Stimulated activated CD4-positive, alpha-beta T cell treated with anti-CD3 and anti-CD28 coated beads, Interleukin-15, amount 100 ng/mL, for 1 hour (primary cell): ENCODE measurements at places on chromosomes 7 and 10.

DNA sequence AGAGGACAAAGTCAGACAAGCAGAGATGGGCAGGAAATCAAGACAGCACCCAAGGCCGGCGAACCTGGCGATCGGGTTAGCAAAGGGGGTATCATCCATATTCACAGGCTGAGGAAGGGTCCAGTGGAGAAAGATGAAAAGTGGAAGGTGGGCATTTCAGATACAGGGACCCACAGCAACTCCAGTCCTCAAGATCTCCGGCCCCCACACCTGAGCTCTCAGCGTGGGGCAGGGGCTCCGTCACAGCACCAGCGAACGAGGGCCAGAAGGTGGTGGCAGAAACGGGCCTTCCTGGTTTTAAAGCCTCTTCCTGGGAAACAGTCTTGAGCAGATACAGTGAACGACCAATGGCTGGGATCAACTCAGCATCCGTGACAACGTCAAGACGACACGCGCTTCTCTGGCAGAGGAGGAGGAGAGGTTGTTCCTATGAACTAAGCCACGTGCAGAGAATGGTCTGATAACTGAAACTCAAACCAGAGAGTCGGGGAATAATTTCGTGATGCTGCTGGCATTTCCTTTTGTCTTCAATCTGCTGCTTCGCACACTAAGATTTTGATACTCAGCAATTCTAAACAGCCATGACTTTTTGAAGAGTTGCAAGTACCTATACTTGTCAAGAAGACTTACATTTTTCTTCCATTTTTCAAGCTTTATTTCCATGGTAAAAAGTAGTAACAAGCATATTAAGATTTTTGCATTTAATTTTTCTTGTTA, 219.8 kb downstream of the ZMYND11 start:
- DNase-seq = no peak

DNA sequence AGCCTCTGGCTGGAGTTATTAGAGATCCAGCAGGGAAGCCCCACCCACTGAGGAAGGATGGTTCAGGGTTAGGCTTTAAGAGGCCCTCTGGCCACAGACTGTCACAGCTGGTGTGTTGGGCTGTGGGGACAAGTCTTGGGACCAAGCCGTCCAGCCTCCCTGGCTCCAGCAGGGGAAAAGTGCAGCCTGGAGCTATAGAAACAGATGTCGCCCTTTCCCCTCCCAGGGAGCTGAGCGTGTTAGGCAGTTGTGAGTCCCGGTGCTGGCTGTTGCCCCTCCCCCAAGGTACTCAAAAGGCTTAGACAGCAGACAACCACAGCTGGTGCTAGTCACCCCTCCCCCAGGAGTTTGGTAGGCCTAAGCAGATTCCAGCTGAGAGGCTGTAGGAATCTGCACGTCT, 143.4 kb downstream of the TMEM168 start:
- DNase-seq = no peak

DNA sequence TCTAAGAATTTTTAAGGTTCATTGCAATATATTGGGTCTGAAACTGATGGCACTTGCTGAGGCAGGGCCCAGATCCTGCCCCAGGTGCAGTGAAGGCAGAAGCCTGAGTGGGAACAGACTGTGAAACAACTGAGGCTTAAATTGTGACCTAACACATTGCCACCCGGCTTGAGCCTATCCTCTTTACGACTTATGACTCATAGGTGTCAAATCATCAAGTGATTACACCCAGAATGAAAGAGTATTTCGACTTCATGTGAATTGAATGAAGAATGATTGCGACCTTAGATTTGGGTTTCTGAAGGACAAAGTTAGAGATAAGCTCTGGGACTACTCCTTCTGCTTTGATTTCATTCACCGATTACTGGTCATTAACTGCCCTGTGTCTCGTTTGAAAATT, 200.9 kb downstream of the CREB5 start:
- DNase-seq = no peak

- no peak for DNase-seq
Observed at GRCh38 chr10:35882422-35883150, 240.5 kb upstream of the FZD8 start.

GRCh38 chr7:102285540-102286236, 980 bp upstream of the SH2B2 start:
- DNase-seq = no peak

DNA sequence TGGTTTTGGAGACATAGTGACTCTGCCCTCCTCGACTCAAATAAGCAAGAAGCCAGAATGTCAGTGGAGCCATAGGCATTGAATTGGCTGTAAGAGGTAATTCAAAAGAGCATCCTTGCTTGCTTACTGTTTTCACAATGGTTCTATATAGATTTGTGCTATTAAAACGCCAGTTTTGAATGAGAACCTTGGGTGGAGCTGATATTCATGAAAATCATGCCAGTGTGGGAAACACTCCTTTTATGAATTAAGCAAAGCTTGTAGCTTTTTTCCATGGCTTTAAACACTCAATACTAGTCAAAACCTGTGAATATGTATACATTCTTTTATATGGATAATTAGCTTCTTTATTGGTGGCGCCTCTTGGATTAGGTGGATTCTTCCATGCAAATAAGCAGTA, 252.5 kb downstream of the SLC25A13 start:
- DNase-seq = no peak

DNA sequence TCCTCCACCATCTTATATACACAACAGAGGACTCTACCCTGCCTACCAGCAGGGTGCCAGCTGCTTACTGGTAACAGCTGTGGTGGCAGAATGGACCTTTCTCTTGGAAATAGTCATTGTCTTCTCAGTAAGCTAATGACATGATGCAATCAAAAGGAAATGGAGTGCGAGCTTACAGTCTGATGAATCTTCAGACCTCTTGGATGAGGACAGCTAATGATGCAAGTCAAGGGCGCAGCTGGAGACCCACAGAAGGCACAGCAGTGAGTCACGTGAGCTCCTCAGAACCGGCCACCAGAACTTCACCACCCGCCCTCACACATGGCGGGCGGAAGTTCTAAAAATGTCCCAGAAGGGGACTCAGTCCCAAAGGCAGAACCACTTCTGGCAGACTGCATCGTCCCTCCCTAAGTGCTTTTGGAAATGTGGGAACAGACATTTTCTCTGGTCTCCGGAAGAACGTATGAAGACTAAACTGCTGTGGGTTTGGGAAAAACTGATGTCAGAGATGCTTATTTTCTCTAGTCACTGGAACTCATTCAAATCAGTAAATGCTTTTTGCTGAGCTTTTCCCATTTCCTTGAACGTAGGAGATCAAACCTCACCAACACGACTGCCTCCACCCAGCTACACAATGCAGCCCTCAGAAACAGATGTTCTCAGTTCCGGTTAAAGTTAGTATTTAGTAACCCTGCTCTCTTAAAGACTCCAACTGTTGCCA, 96.4 kb downstream of the FAS start:
- no peak for DNase-seq

DNA sequence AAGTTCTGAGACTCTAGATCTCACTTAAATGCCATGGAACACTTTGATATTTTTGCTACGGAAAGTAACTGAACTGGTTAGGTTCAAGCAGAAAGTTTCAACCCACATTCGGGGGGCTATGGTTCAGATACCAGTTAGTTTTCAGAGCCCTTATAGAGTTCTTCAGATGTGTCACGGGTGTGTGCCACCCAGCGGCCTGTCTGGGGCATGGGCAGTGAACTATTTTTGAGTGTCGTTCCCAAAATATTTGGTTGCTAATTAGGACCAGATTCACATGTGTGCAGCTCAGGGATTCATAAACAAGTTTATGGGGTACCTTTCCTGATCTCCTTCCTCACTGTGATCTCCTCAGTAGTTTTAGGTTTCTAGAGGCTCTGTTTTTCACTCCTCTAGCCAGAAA, 271.9 kb downstream of the C7orf25 start:
- DNase-seq = no peak

DNA sequence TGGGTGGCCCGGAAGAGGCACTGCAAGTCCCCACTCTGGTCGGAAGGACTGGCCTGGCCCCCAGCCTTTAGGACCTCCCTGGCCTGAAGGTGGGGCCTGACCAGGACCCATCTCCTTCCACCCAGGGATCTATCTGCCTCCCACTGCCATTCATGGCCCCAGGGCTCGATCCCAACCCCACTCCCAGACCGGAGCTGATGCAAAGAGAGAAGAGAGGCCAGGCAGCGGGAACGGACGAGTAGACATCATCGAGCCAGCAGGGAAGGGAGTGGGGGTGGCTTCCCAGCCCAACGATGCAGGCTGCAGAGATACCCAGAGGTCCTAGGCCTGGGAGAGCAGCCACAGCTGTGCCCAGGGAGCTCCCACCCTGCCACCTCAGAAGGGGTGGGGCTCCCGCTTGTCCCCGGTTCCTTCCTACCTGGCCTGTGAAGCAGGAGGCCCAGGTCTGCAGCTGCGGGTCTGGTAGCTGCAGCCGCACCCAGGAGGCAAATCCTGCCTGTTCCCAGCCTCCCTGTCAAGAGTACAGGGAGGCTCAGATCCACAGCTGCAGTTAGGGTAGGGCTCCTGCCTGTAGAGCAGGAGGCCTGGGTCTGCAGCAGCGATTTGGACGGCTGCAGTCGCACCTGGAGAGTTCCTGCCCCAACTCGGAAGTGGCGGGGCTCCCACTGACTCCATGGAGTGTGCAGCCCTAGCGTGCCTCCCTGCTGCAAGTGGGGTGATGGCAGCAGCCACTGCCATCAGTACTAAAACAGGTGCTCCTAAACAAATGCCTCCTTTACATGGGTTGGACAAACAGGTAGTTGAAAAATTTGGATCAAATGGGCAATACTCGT, 1151.0 kb upstream of the PHF14 start:
- no peak for DNase-seq

DNA sequence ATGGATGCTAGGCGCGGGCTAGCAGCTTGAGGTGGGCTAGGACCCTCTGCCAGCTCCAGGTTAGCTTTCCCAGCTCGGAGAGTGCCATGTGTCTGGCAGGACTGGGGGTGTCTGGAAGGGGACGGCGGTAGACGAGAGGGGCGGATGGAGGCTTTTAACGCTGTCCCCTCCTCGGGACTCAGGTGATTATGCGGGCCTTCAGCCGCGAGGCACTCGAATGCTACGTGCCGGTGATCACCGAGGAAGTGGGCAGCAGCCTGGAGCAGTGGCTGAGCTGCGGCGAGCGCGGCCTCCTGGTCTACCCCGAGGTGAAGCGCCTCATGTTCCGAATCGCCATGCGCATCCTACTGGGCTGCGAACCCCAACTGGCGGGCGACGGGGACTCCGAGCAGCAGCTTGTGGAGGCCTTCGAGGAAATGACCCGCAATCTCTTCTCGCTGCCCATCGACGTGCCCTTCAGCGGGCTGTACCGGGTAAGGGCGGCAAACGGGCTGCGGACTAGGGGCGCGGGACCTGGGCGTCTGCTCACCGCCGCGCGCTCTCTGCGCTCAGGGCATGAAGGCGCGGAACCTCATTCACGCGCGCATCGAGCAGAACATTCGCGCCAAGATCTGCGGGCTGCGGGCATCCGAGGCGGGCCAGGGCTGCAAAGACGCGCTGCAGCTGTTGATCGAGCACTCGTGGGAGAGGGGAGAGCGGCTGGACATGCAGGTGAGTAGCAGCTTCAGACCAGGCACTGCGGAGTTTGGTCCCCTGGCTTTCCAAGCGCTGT, 1.1 kb downstream of the CYP26A1 start:
- no peak for DNase-seq
